ENCODE measurements at places on chromosomes 5 and 9.

DNA sequence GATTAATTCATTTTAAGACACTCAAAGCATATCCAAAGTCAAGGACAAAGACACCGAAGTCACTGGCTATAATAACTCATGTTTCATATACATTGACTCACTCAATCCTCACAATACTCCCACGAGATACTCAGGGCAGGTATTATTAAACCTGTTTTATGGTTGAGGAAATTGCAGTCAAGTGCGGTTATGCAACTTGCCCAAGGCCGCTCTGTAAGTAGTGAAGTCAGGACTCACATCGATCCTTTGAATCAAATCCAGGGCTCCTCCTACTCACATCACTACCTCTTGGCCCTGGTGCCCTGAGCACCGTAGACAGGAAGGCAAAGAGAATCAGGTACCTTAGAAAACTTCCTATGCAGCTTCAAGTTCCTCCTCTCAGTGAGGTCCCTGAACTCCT lies 87.8 kb upstream of the APC start:
- DNase-seq = no peak

DNA sequence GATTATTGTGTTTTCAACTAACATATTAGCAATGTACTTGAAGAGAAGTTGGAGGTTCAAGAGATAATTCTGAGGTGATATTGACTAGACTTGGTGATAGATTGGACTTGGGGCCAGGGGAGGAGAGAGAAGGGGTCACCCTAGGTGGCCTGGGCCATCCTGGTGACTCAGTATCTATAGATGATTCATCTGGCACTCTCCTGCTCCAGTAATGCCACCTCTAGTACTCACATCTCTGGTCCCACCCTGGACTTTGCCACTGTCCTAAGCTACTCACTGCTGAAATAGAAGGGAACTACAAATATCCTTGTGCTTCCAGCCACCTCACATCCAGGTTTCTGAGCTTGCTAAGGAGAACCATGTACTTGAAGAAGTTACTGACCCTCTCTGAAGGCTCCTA lies 249.9 kb downstream of the ARRDC3 start:
- DNase-seq = no peak

DNA sequence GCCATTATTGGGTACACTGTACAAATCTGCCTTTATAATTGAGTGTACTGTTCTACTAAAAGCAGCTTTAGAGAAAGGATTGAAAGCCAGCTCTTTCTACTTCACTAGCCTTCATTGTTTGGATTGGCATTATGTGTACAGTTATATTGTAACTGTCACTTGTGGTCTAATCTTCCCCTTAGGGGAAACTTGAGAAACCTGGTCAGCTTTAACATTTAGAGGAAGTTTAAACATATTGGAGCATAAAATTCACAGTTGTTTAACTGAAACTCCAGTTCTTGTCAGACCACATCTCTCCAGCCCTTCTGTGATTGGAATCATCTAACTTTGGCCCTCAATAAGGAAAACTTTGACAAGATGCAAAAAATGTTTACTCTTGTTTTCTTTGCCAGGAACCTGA lies 24.6 kb downstream of the PIK3R1 start:
- DNase-seq = no peak

DNA sequence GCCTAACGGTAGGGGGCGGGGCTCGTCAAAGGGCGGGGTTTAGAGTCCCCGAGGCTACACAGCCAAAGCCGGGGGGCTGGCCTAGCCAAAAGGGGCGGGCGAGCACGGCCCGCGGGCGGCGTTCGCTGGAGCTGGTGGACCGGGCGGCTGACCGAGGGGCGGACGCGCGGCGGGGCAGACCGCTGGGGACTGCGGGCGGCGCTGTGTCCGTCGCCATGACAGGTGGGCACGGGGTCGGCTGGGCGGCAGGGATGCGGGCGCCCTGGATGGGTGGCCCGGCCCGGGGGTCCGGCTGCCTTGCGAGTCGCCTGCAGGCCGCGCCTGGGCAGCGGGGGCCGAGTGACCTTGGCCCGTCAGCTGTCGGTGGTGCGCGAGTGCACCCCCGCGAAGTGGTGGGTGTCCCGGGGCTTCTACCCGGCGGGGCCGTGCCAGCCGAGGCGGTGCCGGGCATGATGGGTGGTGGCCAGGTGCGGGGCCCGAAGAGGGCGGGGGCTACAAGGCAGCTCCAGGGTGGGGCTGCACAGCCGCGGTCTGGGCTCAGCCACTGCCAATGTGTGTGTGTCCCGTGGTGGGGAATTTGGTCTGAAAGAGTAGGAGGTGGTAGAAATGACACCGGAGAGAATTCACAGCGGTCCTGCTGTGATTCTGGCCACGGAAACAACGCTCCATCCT lies at the start of gene CARD19:
Gene CARD19 (plus strand): TSS at position 87 of the 672 bp plus-strand sequence. CDS start 129 bp downstream, at position 216.
- DNase-seq = no peak

DNA sequence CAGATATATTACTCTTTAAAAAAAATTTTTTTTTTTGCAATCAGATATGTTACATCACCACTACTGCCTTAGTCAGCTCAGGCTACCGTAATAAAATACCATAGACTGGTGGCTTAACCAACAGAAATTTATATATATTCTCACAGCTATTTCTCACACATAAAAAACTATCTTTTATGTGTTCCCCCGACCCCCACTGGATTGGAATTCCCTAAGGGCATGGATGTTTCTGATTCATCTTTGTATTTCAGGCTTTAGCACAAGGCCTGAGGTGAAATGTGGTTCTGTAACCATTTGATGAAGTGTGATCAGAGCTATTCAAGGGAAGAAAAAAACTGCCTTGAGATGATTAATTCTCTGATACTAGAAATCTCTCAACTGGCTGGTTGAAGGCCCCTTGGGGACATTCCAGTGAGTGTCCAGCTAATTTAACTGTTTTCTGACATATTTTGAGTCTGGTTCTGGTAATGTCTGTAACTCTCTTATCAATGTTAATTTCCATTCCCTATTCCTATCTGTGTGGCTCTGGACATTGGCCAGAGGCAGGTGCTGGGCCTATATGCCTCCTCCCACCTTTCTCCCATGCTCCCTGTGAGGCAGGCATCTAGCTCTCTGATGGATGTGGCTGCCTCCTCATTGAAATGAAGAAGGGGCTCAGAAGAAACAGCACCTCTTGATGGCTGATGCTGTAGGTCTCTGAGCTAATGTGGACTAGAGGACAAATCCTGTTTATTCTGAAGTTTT lies 2.5 kb downstream of the CD14 start:
- DNase-seq = no peak

GRCh38 chr5:112160652-112161391 lies 258.3 kb downstream of the EPB41L4A start:
- peak; percentile 53 for DNase-seq

- DNase-seq = no peak
Observed at GRCh38 chr5:172544371-172545095, 90.2 kb upstream of the SH3PXD2B start.

GRCh38 chr9:137753192-137753765 lies 124.3 kb upstream of the CACNA1B start:
- no peak for DNase-seq

GRCh38 chr5:118921866-118922265 lies 66.5 kb downstream of the DTWD2 start:
- DNase-seq = no peak

DNA sequence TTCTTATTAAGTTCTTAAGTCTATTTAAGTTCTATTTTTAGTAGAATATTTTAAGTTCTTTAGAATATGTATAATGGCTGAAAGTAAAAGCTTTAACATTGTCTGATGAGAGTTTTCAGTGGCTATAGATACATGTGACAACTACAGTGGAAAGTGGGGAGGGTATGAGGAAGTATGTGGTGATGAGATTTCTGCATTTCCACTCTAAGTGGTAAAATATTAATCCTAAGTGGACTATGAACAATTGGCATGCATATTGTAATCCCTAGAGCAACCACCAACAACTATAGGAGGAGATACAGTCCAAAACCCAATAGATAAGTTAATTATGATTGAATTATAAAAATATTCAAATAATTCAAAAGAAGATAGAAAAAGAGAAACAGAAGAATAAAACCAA lies 183.6 kb downstream of the GADD45G start:
- DNase-seq = no peak

GRCh38 chr9:33703430-33704102 lies 91.8 kb upstream of the PRSS3 start:
- no peak for DNase-seq

GRCh38 chr5:158423623-158424200 lies 564.8 kb upstream of the CLINT1 start:
- DNase-seq = no peak

DNA sequence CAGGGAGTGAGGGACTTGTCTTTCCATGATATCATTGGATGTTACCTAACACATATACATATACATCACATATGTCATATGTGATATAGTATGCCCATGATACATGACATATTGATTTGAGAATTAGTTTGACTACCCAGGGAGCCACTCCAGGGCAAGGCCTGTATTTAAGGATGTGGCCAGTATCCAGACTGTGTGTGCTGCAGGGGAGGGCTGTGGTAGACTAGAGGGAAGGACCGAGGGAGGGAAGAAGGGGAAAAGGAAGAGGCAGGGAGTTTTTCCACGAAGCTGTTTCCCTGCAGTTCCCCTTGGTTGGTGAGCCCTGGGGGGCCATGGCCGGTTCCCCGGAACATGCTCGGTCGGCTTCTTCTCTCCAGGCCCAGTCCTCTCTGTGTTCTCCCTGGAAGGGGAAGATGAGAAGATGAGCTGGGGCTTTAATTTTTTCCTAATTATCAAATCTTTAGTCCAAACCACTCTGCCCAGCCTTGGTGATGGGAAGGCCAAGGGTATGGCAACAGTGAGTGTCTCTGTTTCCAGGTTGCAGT lies 48.7 kb downstream of the NSUN2 start:
- no peak for DNase-seq

DNA sequence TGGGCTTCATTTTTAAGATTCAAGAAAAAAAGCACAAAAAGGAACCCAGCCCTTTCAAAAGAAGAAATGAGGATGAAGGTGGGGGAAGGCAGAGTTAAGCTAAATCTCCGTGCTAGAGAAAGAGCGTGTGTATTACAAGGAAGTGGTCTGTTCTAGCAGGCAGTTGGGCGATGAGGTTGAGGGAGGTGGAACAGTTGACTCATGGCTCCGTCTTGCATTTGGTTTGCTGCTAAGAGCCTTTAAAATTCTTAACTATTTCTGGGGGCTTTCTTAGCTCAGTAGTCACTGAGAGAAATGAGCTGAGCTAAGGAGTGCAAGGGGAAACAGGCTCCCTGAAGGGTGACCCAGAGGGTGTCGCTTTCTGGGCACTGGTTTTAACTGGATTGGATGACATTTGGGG lies 117.4 kb downstream of the GCNT1 start:
- no peak for DNase-seq

DNA sequence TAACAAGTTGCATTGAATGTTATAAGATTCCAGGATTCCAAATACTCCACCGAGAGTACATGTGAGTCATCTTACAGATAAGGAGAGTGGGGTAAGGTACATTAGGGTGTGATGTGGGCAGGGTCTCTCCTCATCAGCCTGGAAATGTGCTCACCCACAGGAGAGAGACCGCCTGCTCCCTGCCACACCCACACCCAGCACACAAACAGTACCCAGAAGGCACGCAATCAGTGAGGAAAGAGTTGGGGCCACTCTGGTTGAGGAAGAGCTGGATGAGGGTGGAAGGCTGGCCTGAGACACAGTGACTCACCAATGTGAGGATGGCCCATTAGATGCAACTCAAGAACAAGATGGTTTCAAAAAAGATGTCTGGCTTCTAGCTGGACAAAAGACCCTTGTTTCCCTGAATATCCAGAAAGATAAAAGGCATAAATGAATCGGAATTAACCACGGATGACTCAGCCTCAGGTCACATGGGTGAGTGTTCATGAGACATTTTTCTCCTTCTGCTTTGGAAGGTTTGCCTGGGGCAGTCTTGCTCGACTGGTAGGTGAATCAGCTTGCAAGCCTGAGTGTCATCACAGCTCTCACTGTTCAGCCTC lies 51.1 kb upstream of the LHFPL2 start:
- no peak for DNase-seq

- DNase-seq = no peak
Observed at GRCh38 chr5:179533907-179534306, 16.4 kb upstream of the RUFY1 start.

DNA sequence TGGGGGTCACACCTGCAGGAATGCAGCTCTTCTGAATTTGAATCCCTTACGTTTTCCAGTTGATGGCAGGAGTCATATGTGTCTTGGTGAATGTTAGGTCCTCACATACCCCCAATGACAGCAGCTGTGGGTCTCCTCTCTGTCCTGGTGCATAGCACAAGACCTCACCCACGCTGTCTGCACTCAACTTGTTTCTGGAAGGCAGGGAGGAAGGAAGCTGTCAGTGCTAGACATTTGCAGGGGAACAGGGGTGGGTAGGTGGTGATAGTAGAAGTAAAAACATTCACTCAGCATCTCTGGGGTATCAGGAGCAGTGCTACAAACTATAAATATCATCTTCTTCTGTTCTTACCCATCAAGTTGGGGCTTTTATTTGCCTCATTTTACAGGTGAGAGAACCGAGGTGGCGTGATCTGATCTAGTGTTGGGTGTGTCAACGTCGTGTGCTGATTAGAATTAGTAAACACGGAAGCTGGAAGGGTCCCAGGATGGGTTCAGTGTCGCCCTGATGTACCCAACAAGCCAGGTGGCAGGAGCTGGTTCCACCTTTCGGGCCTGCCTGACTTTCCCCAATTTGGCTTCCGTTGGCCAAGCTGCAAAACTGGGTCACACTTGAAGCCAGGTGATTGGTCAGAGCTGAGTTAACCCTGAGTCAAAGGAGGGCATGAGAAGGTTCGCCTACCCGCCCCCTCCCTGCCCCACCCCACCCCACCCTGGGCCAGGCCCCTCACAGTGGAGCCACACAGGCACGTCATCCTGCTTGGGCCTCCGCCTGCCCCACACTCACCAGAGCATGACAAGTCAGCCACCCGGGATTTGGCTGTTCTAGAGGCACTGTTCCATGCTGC lies 15.8 kb downstream of the ERGIC1 start:
- DNase-seq = no peak

- no peak for DNase-seq
Observed at GRCh38 chr5:174798551-174798951, 74.2 kb downstream of the MSX2 start.

DNA sequence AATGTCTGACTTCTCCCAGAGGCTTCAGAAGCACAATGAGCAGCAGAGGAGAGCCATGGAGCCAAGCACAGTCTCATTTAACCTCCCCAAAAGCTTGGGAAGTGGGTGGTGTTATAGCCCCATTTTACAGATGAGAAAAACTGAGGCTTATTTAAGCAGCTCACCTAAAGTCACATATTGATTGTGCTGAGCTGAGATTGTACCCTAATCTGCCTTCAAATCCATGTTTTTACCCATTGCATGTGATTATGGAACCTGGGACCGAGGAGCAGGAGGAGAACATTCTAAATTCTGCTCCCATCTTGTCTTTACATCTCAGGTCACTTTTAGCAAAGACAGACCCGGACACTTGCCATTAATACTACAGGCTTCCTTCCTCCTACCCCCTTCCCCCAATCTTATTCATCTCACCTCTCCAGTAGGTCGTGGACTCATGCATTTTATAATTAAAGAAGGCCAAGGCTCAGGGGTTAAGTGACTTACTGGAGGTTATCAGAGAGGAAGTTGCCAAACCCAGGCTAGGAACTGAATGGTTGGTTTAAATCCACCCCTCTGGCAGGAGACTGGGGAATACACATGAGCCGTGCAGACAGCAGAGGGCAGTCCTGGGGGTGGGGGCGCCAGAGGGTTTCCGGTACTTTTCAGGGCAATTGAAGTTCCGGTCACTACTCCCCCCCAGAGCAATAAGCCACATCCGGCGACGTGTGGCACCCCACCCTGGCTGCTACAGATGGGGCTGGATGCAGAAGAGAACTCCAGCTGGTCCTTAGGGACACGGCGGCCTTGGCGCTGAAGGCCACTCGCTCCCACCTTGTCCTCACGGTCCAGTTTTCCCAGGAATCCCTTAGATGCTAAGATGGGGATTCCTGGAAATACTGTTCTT lies 51.0 kb upstream of the IL17B start:
- DNase-seq = no peak

- DNase-seq = no peak
Observed at GRCh38 chr5:135578305-135578684, 496 bp downstream of the CXCL14 start.
